Common myeloid progenitor, CD34-positive (primary cell): ENCODE measurements at places on chromosomes 16 and 17.

DNA sequence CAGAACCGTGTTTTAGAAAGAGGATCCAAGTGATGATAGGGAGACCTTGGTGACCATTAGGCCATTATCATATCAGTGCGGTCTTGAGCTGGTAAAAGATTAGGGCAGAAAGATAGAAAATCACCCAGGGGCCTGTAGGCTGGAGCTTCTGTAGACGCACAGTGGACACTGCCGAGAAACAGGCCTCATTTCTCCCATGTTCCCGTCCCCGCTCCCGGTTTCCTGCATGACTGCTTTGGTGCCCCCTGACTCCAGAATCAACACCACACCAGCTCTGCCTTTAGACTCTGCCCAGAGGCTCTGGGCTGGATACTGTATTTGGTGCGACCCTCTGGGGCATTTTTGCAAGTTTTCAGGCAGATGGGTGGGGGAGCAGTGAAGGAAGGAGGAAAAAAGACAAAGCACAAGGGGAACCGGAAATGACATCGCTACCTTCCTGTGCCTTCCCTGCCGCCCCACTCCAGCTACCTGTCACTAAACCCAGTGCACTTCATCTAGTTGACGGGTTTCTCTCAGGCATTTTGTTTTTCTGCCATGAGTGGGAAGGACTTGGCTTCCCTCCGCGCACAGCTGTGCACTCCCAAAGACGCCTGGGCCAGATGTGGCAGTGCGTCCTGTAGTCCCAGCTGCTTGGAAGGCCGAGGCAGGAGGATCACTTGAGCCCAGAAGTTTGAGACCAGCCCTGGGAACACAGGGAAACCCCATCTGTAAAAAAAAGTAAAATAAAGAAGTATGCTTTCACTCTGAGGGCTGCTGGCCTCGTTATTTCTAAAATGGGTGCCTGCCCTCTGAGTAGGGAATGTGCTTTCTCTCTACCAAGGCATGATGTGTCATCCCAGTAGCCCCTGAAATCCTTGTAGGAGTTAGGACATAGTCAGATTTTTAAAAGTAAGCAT, 214.1 kb downstream of the RPTOR start:
- no peak for DNase-seq

GRCh38 chr17:73773702-73774101, 129.5 kb upstream of the SDK2 start:
- DNase-seq, result peak; percentile 75

GRCh38 chr17:43428524-43428923, 29.7 kb downstream of the ARL4D start:
- DNase-seq, result peak; percentile 19

- no peak for DNase-seq
Measured at GRCh38 chr17:27571563-27572352, 59.2 kb upstream of the LGALS9 start.

DNA sequence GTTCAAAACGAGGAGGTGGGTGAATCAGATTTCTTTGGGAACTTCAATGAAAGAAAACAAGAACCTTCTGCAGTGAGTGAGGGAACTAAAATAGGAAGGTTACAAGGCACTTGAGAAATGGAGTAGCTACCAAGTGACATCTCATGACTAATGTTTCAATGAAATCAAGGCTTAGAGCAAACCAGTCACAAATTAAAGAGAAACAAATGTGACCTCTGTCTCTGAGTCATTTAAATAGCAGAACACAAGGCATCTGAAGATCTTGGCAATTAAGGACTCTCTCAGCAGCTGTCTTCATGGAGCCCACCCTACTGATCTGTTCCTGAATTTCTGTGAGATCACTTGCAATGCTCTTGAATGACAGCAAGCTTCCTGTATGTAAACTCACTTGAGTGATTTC, 109.5 kb downstream of the CDH11 start:
- DNase-seq, result no peak

- DNase-seq, result peak; percentile 93
Measured at GRCh38 chr17:46922804-46923635, at the start of gene GOSR2. GOSR2 (plus strand) TSS chr17:46923160; CDS start chr17:46923193, 33 bp downstream.

DNA sequence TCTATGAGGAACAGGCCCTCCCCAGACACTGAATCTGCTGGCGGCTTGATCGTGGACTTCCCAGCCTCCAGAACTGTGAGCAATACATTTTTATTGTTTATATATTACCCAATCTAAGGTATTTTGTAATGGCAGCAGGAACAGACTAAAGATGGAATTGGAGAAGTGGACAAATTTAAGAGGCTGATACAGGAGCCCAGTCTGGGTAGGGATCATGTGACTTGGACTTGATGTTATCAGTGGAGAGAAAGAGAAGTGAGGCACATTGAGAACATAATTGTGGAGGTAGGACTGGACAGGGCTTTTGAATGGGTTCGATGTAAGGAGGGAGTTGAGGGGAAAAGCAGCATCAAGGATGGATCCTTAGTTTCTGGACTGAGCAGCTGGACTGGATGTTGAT, 93.8 kb downstream of the USP31 start:
- DNase-seq, result no peak

DNA sequence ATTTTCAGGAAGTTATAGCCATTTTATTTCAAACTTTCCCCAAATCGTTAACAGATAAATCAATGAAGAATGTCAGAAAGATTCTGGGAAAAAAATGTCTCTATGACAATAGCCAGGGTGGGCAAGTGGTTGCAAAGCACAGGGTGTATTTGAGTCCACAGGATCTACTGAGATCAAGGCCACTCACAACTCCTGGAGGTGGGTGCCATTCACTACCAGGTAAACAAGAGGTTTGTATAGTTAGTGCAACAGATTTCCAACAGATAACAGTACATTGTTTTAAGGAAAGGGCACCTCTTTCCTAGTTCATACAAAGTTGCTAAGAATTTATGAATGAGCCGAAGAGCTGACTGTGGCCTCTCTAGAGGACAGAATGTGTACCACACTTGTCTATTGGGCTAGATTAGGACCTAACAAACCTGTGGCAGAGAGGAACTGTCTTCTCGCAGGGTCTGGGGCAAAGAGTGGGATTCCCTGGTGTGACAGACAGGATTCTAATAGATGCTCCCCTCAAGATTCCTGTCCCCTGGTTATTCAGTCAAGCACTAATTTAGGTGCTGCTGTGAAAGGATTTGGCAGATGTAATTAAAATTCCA, 52.0 kb upstream of the ZNF629 start:
- peak; percentile 8 for DNase-seq

GRCh38 chr16:10828851-10829366, 10.3 kb upstream of the TVP23A start:
- DNase-seq, result peak; percentile 77

DNA sequence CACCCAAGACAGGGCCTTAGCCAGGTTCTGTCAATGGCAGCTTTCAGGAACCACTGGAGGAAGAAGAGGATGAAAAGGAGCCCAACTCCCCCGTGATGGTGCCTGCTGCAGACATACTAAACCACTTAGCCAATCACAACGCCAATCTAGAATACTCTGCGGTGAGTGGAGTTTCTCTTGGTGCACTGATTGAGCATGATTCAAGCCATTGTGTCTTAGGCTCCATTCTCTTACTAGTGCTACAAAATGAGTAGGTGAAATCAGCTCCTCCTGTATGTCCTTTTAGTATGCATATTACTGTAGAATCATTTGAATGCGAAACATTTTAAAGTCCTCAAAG, 1.4 kb downstream of the SETD6 start:
- DNase-seq, result no peak

DNA sequence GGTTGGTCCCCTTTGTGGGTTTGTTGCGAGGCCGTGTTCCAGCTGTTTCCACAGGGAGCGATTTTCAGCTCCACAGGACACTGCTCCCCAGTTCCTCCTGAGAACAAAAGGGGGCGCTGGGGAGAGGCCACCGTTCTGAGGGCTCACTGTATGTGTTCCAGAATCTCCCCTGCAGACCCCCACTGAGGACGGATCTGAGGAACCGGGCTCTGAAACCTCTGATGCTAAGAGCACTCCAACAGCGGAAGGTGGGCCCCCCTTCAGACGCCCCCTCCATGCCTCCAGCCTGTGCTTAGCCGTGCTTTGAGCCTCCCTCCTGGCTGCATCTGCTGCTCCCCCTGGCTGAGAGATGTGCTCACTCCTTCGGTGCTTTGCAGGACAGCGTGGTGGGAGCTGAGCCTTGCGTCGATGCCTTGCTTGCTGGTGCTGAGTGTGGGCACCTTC, 27.3 kb upstream of the STH start:
- no peak for DNase-seq

DNA sequence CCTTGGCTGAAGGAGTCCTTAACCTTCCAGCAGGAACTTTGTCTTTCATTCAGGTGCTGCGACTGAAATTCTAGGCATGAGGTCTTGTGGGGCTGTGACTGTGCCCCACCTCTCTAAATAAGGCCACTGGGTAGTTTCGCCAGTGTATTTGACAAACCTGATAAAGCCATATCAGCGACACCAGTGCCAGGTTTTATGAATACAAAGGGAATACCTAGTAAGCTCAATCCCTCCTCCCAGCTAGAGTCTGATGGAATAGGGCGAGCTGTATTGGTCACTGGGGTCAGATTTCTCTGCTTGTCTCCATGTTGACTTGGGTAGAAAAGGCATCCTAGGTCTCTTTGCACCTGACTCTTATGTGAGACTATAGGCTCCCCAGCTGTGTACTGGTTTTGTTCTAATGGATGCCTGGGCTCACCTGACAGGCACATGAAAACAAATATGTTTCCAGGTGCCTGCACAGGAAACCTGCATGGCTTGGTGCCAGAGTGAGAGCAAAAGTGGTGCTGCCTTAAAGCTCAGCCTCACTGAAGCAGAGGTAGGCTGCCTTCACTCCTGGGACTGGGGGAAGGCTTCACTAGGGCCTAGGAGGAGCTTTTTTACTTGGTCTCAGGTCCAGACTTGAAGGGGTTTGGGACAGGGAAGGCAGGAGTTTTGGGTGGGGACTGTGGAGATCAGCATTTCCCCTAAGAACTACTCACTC, 8.3 kb downstream of the SLC7A6 start:
- DNase-seq, result no peak

DNA sequence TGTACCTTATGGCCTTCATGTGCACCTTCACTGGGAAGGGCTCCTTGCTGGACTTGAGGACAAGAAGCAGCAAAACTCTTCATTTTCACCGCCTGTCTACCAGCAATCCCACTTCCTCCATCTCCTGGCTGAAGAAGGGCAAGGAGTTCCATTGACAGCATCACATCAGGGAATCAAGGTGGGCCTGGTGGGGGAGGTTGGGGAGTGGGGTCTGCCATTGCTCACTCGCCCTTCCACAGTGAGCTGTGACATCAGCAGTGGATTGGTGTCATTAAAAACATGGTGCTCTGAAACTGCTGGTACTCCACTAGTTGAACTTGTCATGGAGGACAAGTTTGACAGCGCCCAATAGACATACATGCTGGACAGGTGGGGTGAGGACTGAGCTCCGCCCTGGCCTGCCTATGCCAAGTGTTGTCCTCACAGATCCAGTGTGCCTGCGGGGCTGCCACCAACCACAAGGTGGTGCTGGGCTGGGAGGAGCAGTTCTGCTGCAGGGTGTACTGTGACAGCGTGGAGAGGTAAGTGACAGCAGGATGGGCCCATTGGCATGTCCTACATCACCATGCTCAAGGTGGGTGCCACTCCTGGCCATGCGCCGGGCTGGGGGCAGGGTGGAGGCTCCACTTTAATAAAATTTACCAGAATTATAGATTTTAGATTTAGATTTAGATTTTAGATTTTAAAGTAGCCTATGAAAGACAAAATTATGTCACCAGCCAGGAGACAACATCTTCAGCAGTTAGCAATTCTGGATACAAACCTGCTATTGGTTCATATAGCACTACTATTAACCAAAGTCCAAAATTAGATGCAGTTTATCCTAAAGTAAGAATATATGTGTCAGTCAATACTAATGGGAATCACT, 1729.1 kb downstream of the TP53TG3F start:
- no peak for DNase-seq

DNA sequence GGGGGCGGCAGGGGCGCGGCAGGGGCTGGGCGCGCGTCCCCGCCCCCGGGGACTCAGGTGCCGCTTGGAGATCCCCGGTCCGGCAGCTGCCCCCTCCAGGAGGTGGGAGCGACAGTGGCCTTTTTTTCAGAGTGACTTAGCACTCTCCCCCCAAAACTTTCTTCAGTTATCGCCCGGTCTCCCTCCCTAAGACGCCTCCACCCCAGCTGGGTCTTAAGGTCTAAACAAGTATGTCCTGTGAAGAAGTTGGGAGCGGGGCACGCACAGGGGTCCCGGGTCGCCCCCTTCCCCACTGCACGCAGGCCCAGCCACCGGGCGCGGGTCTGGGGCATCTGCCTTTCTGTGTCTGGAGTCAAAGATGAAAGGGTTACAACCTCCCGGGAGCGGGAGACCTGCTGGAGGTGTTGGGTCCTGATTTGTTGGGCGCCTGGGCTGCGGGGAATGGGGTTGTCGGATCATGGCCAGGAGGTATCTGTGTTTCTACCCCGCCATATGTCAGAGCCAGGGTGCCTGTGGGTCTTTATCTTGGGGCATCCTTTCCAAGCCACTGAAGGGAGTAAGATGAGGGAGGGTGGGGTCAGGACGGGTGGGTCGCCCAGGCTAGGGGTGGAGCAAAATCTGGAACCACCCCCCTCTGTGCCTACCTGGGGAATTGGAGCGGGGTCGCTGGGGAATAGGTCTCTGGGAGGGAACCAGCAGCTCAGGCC, 757 bp downstream of the FMNL1 start:
- no peak for DNase-seq

DNA sequence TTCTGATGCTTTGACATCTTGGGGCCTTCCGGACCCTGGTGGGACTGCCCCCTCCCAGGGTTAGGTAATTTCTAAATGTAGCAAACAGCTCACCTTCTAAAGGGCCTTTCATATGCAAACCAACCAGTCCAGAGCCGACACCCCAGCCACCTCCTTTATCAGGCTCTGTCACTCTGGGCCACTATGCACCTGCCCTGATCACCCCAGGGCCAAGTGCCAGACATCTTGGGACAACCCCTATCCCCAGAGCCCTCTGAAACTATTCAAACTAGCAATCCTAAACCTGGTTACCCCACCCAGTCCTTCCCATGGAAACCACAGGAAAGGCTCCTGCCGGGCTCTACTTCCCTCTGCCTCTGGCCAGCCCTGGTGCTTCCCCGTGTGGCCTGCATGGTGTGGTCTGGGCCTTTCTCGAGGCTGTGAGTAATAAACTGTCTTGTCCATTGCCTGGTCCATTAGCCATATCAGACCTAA, 91.2 kb upstream of the TNRC6C start:
- DNase-seq, result no peak

GRCh38 chr17:1882836-1883235, 53.0 kb downstream of the RPA1 start:
- DNase-seq, result peak; percentile 68

GRCh38 chr17:41695134-41695661, 6.5 kb downstream of the EIF1 start:
- no peak for DNase-seq

GRCh38 chr17:56425483-56425882, 168.0 kb upstream of the NOG start:
- DNase-seq, result no peak
